ENCODE measurements at places on chromosomes 13 and 19.

DNA sequence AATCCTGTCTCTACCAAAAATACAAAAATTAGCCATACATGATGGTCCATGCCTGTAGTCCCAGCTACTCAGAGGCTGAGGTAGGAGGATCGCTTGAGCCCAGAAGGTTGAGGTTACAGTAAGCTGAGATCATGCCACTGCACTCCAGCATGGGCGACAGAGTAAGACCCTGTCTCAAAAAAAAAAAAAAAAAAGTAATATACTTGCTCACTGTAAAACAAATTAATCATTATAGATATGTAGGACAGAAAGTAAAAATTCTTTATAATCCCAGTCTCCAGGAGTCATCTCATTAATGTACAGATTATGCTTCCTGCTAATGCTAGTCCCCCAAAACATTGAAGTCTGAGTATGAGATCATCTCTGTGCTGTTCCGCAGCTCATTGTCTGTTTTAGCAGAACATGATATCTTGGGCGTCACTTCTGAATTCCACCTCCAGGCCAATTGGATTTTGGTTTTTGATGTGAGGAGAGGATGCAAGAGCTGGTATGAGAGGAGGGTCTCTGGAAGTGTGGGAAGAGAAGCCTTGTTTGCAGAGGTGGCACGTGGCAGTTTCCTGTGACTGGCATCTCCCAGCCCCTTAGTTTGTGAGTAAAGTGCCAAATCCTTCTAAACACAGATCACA lies 75.4 kb upstream of the NPAS1 start:
- DNase-seq = no peak

DNA sequence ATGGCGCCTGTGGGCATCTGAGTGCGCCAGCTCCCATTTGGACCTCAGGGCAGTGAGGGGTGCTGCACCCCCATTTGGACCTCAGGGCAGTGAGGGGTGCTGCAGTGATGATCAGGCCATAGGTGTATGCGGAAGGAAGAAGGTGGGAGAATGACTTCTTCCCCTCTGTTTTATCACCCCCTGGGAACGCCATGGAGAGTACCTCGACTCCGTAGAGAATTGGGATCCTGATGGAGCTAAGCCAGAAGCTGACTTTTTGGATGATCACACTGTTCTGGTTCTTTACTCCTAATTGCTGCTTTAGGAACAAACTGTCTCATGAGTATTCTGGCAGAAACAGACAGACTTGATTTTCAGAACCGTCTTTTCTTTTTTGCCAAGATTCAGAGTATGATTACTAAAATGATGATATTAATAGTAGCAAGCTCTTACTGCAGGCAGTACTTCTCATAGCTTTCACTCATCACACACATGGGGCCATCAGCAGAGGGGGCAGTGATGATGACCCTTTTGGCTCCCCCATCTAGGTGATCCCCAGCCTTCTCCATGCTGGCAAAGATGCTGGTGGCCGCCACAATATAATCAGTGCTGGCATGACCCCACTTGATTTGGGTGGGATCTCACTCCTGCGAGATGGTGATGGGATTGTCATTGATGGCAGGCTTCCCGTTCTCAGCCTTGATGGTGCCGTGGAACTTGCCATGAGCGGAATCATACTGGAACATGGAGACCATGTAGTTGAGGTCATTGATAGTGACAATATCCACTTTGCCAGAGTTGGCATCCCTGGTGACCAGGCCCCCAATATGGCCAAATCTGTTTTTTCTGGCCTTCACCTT lies 10.3 kb upstream of the UBAC2 start:
- no peak for DNase-seq

DNA sequence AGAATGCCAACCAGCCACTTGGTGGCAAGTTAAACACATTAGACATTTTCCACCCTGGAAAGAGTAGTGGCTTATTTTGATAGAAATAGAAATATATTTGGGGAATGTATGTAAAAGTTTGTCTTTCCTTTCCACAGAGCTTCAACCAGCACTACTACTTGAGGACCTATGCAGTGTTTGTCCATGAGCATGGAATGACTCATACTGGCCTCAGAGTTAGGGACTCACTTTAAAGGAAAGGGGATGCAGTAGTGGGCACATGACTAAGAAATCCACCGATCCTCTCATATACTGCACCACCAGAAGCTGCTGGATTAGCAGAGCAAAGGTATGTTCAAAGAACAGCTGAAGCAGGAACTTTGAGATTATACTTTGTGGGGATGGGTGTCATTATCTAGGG lies 62.6 kb downstream of the LACC1 start:
- DNase-seq = no peak

- no peak for DNase-seq
These were observed 26.5 kb downstream of the WDR88 start for GRCh38 chr19:33158365-33158764.

GRCh38 chr19:15045506-15045905 lies 3.8 kb upstream of the CASP14 start:
- no peak for DNase-seq

GRCh38 chr13:99548448-99548847 lies 47.2 kb downstream of the TM9SF2 start:
- no peak for DNase-seq

Data from stimulated activated naive CD8-positive, alpha-beta T cell treated with anti-CD3 and anti-CD28 coated beads, Interleukin-15, amount 100 ng/mL, for 72 hours (primary cell).